Upper lobe of right lung (tissue), 1 donor: ENCODE measurements at places on chromosomes 4 and X. TPM values are rescaled to one million over a fixed set of nuclear protein-coding genes. Genes with fewer than 3 reads are reported as not detected.

- peaks cover 6% of the 10 kb centered on the region for H3K4me1 ChIP-seq
- H3K36me3 ChIP-seq: no peaks in the 10 kb centered on the region
- H3K27ac ChIP-seq: no peak overlapping the region
- no peaks in the 10 kb centered on the region for H3K27me3 ChIP-seq
- no peak overlapping the region for H3K4me3 ChIP-seq
Observed at GRCh38 chr4:53545942-53546581, 45.2 kb downstream of the LNX1 start.

DNA sequence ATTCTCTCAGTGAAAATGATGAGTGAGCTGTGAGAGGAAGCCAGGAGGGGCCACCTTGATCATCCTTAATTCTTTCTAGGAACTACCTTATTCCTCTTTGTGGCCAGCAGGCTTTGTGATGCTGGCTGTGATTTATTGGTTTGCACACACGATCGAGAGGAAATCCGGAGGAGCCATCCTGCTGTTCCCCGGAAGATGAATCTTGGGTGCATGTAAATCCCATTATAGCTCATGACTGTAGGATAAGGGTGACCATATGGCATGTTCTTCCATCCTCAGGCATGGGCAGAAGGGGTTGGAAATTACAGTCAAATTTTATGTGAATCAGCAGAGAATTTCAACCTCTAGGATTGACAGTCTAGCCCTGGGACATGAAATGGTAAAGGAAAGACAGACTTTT, 254.5 kb downstream of the UNC5C start:
- H3K27me3 ChIP-seq: no peaks in the 10 kb centered on the region
- no peak overlapping the region for H3K4me3 ChIP-seq
- H3K4me1 ChIP-seq: no peaks in the 10 kb centered on the region
- no peaks in the 10 kb centered on the region for H3K36me3 ChIP-seq
- no peak for DNase-seq

- H3K4me1 ChIP-seq: no peaks in the 10 kb centered on the region
- no peak overlapping the region for H3K4me3 ChIP-seq
- no peak for DNase-seq
- H3K27ac ChIP-seq: no peak overlapping the region
Observed at GRCh38 chr4:84809946-84810345, 156.5 kb downstream of the WDFY3 start.

- DNase-seq: no peak
- H3K27ac ChIP-seq: no peak overlapping the region
- H3K4me1 ChIP-seq: no peaks in the 10 kb centered on the region
- no peaks in the 10 kb centered on the region for H3K36me3 ChIP-seq
- H3K27me3 ChIP-seq: no peaks in the 10 kb centered on the region
- H3K4me3 ChIP-seq: no peak overlapping the region
Observed at GRCh38 chr4:74377714-74378113, 12.8 kb downstream of the EREG start.

- no peak overlapping the region for H3K4me3 ChIP-seq
- no peak for DNase-seq
- no peaks in the 10 kb centered on the region for H3K27me3 ChIP-seq
Observed at GRCh38 chr4:84531689-84532088, 32.6 kb upstream of the NKX6-1 start.

- H3K36me3 ChIP-seq: no peaks in the 10 kb centered on the region
- H3K4me3 ChIP-seq: no peak overlapping the region
- DNase-seq: no peak
Observed at GRCh38 chrX:35728481-35728880, 69.7 kb upstream of the MAGEB16 start.

The XAGE2 gene
- 5.2 TPM for total RNA-seq

The FHIP1A gene
- total RNA-seq: 18.4 TPM

The UGT2B10 gene
- total RNA-seq: not detected

The RIBC1 gene
- total RNA-seq: 0.87 TPM

The CFAP99 gene
- not detected for total RNA-seq
